ENCODE measurements at places on chromosomes 11 and 22. TPM values are rescaled to one million over a fixed set of nuclear protein-coding genes. Genes with fewer than 3 reads are reported as not detected.

GRCh38 chr11:110093407-110094297 lies 460 bp downstream of the ZC3H12C start:
- peak overlapping the region; percentile 85 for H3K4me3 ChIP-seq
- peak overlapping the region; percentile 97 for H3K27ac ChIP-seq
- peaks cover 14% of the 10 kb centered on the region for H3K4me1 ChIP-seq
- peak; percentile 79 for DNase-seq
- H3K27me3 ChIP-seq = no peaks in the 10 kb centered on the region

DNA sequence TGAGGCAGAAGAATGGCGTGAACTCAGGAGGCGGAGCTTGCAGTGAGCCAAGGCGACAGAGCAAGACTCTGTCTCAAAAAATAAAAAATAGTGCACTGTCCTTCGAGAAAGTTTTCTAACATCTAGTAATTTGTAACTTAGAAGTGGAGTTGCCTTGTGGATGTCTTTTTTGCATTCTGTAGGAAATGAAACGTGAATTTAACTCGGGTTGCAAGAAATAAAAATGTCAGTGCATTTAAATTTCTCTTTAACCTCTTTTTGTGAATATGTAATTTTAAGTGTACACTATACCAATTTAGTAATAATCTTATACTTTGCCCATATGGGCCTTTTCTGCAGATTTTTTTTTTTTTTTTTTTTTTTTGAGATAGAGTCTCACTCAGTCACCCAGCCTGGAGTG lies 26.2 kb upstream of the CRKL start:
- no peaks in the 10 kb centered on the region for H3K4me1 ChIP-seq
- no peaks in the 10 kb centered on the region for H3K36me3 ChIP-seq
- H3K27ac ChIP-seq = no peak overlapping the region

- no peak overlapping the region for H3K27ac ChIP-seq
- no peak overlapping the region for H3K4me3 ChIP-seq
- H3K4me1 ChIP-seq = peaks cover 9% of the 10 kb centered on the region
Measured at GRCh38 chr11:60831143-60831500, 10.8 kb upstream of the CCDC86 start.

- peak; percentile 54 for DNase-seq
- H3K27me3 ChIP-seq = no peaks in the 10 kb centered on the region
- H3K36me3 ChIP-seq = no peaks in the 10 kb centered on the region
- no peaks in the 10 kb centered on the region for H3K4me1 ChIP-seq
Measured at GRCh38 chr11:112555491-112556364, 295.1 kb upstream of the PLET1 start.

The SCGB1C1 gene
- not detected for total RNA-seq

The CD3E gene
- 0.50 TPM for total RNA-seq

The SLC7A4 gene
- 64.8 TPM for total RNA-seq
